ENCODE measurements at places on chromosomes 1 and 21.

DNA sequence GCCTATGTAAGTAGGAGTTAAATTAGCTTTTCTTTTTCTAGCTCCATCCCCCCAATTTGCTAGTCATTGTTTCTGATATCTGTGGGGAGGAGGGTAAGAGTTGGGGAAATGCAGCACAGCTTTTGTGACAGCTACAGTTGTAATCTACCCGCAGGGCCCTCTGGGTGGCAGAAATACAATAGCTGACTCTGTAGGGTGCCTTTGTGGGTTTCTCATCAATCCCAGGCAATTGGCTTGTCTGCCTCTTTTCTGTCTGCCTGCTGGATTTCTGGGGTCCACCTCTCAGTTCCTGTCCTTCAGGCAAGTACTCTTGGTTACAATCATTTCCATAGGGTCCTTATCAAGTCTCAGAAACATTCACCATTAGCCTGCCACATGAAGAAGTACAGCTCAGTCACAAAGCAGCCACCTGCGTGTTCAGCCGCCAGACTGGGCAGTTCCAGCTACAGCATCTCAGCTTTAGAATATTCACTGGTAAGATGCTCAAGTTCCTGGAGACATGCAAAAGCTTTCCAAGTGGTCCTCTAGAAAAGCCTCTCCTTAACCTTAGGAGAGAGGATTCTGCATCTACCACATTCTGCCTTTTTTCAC, 19.2 kb upstream of the SLC44A5 start:
- no peak for DNase-seq

DNA sequence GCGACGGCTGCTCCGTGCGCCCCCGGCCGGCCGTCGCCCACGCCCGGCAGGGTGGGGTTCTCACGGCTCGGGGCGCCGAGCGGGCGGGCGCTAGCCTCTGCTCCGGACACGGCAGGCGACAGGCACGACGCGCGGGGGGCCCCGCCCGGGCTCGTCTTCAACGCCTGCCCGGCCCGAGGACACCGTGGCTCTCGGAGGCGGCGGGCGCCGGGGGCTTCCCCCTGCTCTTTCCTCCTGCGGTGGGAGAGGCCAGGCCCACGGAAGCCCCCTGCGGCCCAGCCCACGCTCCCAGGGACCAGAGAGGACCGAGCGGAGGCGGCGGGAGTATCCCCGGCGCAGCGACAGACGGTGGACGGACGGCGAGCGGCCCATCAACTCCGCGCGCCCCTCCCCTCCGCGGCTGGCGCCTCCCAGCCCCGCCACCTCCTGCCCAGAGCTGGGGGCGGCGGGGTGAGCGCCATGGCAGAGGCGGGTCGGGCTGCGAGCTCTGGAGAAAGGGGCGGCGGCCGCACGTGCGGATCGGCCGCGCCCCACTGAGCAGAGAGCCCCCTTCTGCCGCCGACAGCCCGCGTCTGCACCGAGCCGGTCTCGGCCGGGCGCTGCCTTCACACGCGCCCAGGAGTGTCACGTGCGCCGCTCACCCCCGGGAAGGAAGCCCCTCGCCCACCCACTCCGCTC, at the start of the genes SHE and TDRD10:
Gene SHE (minus strand): TSS at position 347 of the 678 bp plus-strand sequence. CDS start 386 bp downstream, outside the sequence.
Gene TDRD10 (plus strand): TSS at position 154 of the 678 bp plus-strand sequence. CDS start 4,685 bp downstream, outside the sequence.
- DNase-seq, result no peak

DNA sequence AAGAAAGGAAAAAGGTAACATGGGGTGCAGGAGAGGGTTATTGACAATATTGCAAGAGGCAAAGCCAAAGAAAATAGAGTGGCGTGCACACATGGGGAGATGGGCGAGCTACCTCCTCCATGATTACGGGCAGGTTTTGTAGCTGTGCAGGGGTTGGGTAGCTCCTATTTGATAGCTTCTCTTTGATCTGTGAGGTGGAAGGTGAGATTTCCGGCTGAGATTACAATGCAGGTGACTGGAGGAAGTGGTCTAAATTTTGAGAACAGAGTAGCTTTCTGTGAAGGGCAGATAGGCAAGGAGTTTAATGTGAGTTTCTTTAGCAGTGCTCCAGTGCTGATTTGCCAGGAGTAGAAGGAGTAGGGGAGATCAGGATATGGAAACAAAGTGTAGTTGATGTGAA, 263.4 kb downstream of the PLA2G4A start:
- no peak for DNase-seq

- DNase-seq, result no peak
Observed at GRCh38 chr1:29551123-29551936, 315.0 kb downstream of the PTPRU start.

- DNase-seq, result no peak
Observed at GRCh38 chr1:159040206-159040605, 30.5 kb downstream of the IFI16 start.

DNA sequence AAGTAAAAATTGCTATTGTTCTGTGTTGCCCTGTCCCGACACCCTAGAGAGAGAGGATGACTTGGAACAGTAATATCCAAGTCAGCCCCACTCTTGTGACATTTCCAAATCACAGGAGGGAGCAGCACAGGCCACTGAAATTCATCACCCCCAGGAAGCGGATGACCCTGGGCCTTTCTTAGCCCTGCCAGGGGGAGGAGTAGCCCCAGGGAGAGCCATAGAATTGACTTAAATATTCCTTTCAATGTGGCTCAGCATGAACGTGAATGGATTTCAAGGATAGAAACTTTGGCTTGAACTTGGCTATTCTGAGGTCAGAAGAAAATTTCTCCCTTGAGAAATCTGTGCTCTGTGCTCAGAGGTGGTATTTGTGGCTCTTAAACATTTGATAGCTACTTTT, 80.6 kb downstream of the CENPF start:
- no peak for DNase-seq

- DNase-seq, result no peak
Observed at GRCh38 chr1:64245495-64245894, 42.1 kb downstream of the UBE2U start.

GRCh38 chr1:230570724-230571360, 71.4 kb upstream of the COG2 start:
- no peak for DNase-seq

DNA sequence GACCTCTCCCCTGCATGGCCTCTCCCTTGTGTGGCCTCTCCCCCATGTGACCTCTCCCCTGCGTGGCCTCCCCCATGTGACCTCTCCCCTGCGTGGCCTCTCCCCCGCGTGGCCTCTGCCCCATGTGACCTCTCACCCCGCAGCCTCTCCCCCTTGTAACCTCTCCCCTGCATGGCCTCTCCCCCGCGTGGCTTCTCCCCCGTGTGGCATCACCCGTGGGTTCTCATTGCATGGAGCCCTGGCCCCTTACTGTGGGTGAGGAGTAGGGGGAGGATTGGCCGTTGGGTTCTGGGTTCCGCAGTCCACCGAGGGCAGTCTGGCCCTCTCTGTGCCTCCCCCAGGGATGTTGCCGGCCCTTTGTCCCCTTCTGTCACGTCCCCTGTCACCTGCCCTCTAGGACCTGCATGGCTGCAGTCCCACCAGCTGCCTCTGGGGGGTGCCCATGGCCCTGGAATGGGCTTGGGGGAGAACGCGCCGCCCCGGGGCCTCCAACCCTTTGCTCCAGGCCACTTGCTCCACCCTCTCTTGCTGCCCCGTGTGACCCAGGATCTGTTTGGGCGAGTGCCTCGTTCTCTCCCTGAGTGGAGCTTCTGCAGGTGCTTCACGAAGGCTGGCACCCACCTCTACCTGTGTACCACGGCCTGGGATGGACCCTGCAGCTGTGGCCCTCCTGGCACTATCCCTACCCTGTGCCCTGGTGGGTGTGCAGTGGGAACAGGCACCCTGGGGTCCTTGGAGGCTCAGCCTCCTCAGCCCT, 21.3 kb downstream of the RRP1 start:
- DNase-seq, result peak; percentile 86

- DNase-seq, result no peak
Observed at GRCh38 chr1:42358791-42359190, 21.8 kb upstream of the RIMKLA start.

DNA sequence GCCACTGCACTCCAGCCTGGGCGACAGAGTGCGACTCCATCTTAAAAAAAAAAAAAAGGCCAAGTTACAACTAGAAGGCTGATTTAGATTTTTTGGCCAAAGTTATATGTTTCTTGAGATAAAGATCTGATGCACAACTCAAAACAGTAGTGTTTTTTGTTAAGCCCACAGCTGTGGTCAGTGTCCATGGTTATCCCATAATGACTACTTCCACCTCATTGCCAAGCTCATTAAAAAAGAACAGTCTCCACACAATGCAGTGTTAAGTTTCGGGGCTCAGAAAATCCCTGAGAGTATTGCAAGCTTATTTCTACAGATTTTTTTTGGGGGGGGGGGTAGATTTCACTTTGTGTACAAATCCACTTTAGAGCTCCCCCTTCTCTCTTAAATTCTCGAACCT, 120.5 kb downstream of the RUNX1 start:
- no peak for DNase-seq

DNA sequence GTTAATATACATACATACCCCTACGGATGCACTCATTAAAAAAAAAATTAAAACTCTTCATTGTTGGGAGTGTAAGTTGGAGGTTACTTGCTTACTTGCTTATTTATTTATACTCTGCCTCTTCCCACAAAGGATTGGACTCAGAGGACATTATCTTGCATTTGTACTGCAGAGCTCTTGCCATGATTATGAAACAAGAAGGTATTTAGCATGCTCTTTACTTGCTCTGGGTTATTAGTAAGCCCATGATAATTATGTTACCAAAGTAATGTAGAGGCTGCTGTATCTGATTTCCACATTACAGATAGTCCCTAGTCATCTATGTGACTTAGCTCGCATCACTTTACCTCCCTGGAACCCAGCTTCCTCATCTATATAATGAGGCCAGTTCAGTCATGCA, 355.1 kb upstream of the PTBP2 start:
- DNase-seq, result no peak

DNA sequence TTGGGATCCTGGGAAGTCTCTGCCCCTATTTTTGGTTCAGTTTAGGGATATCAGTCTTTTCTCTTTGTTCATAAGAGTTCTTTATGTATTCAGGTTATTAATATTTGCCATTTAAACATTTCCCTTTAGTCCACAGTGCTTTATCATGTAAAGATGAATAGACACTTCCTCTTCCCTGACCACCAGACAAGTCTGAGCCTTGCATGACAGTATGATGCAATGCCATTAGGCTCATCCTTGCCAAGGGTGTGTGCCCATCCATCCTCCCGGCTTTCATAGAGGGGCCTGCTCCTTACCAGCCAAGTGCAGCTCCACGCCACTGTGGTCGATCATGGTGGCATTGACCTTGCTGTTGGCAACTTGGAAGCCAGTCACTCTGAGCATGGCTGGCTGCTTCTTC, 52.1 kb downstream of the ZSCAN20 start:
- DNase-seq, result no peak

DNA sequence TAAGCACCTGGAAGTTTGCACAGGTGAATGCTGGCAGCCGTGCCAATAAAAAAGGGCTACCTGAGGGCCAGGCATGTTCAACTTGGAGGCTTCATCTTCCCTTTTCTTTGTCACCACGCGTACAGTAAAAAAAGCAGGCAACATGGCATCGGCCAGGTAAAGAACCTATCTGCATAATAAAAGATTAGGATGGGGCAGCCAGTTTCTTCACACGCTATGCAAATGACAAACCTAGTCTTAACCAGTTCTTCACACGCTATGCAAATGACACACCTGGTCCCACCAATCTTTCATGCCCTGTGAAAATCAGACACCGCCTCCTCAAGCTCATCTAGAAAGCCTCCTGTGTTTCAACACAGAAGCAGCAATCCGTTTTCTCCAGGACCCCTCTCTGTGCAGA, 413.4 kb downstream of the HLX start:
- no peak for DNase-seq

- no peak for DNase-seq
Observed at GRCh38 chr21:36527317-36527716, 47.4 kb upstream of the CLDN14 start.

DNA sequence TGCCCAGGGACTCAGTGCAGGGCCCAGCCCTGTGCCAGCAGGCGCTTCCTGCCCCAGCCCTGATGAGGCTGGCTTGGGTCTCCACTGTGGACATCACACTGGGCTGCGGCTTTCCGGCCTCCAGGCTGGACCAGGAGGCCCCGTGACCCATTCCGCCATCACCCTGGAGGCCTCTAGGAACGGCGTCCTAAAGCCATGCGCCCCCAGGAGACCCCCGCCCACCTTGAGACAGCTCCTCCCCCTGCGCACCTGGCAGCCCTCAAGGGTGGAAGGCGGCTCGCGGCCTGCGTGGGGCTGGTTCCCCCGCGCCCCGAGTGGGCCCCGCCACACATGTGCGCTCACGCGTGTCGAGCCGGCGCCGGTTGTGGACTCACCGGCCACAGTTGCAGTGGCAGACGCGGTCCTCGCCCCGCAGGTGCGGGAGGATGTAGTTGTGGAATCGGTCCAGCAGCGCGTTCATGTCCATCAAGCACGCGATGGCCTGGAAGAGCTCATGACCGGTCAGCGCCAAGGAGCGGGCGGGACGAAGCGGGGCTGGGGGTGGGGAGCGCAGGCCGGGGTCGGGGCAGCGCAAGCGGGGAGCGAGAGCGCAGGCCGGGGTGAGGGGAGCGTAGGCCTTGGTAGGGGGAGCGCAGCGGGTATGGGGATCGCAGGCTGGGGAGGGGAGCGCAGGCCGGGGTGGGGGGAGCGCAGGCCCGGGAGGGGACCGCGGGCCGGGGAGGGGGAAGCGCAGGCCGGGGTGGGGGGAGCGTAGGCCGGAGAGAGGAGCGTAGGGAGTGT, 924 bp downstream of the TMEM240 start:
- no peak for DNase-seq

GRCh38 chr1:48939042-48939441, 162.4 kb upstream of the BEND5 start:
- DNase-seq, result no peak

DNA sequence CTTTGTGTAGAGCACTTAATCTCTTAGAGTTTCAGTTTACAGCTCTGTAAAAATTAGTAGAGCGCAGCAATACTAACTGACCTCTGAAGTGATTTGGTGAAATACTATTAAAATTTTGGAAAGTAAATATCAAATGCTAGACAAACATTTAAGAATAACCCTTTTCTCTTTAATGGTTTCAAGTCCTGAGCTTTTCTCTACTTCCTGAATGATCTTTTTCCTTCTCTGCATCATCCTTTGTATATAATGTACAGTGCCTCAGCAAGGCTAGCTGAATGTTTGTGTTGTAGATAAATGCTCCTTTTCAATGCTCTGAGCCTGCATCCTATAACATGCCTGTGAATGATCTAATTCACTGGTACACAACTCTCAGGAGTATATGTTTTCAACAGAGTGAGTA, 272.9 kb downstream of the ADGRL2 start:
- DNase-seq, result no peak

GRCh38 chr1:56484695-56485094, 94.7 kb downstream of the PLPP3 start:
- no peak for DNase-seq

DNA sequence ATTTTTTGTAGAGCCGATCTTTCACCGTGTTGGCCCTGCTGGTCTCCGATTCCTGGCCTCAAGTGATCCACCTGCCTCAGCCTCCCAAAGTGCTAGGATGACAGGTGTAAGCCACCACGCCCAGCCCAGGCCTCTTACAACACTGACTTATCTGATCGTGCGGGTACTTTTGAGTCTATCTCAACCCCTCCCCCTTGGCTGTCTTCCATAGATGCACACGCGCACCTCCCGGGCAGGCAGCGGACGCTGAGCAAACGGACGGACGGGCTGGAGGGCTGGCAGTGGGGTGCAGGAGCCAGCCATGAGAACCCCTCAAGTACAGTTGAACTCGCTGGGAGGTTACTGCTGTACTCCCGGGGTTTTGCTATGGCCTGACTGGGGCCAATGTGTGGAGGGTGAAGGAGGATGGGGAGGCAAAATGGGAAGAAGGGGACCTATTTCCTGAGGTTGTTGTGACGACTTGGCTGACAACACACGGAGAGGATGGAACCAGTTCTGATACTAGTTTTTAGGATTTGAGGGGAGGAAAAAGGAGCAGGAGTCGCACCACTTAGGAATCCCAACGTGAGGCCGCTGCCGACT, 959 bp downstream of the CD58 start:
- peak; percentile 89 for DNase-seq

- DNase-seq, result peak; percentile 33
Observed at GRCh38 chr1:160519642-160520435, 3.2 kb downstream of the SLAMF6 start.
